ENCODE measurements at places on chromosomes 4 and X.

GRCh38 chr4:40247350-40247749 lies 50.5 kb downstream of the RHOH start:
- DNase-seq, result no peak

DNA sequence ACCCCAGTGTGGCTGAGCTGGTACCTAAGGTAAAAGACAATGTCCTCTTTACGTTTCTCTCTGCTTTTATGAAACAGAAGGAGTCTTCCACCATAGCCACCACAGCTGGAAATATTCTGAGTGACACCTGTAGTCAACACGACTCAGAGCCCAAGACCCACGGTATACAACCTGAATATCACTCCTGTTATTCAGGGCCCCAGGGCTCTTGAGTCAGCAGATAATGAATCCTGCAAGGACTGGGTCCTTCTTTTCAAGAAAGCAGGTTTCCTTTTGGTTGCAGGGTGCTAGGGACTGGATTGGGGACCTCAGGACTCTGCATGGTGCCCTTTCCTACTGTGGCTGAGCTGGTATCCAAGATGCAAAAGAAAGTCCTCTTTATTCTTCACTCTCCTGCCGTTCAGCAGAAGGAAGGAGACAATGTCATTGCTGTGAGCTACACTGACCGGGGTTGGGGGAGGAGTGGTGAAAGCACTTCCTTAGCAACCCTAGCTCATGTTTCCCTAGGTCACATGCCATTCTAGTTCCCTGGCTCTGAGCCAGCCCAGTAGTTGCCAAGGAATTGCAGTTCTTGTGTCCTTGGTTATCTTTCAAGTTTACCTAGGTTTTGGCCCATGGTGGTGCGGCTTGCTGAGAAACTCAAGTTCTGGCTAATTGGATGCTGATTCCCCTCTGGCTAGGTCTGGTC lies 23.7 kb upstream of the UNC5C start:
- no peak for DNase-seq

DNA sequence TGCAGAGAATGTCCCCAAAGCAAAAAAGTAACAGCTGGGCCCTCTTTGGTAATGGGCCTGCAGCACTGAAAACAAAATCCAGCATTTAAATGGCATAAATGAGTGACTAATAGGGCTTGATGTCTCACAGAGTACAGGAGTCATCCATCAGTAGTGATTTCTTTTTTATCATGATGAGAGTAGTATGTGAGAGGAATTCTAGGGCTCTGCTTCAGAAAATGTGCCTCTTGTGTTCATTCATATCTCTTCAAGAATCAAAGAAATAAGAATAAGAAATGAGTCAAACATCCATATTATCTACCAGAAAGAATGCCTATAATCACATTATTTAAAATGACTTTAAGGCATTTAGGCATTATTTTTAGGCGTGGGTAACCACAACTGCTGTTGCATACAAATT lies 792.9 kb upstream of the HTR2C start:
- DNase-seq, result no peak

DNA sequence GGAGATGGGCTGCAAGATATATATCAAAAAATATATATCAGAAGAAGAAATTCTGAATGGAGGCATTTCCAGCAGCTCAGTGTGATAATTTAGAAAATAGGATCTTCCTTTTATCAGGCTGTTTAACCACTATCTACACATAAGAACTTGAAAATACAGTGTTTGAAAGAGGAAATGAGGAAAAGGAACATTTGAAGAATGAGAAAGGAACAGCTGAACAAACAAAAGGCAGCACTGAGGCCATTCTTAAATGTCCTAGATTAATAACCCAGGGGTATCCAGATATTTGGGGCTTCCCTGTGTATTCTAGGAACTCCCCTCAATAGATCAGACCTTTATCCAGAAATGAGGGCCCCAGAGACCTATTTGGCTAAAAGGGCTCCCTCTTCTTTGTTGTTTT lies 4.1 kb downstream of the SLC39A8 start:
- DNase-seq, result no peak

DNA sequence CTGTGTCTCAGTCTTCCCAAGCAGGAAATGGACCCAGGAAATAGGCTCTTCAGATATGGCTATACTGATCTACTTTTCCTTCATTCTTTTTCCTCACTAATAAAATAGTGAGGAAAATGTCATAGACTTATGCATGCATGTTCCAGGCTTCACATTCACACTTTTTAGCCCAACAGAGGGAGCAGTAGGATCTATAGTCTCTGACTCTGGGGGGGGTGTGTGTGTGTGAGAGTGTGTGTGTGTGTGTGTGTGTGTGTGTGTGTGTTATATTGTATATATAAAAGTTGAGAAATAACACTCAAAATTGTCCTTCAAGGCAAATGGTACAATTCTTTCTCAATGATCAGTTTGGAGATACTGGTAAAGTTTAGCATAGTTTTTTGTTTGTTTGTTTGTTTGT lies 297.2 kb upstream of the GALNT7 start:
- no peak for DNase-seq

- no peak for DNase-seq
Measured at GRCh38 chrX:14235004-14235403, 205.3 kb upstream of the GEMIN8 start.

DNA sequence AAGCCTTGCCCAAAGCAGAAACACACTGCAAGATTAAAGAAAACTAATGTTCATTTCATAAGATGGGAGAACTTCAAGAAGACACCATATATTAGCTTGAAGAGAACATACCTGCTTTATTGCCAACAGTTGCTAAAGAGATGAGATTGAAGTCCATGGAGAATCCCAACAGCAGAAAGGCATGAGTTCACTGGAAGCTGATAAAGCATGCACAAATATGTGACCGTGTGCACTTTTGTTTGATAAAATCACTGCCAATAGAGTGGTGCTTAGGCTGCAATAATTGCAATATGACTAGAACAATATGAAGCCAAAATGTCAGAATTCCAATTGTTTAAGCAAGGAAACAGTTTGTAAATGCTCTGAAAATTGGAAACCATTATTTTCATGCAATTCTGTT lies 125.9 kb upstream of the PPARGC1A start:
- no peak for DNase-seq

- DNase-seq, result peak; percentile 94
Measured at GRCh38 chr4:146522098-146522868, 543 bp upstream of the SLC10A7 start.

- peak; percentile 60 for DNase-seq
Measured at GRCh38 chr4:26410385-26411293, 79.6 kb downstream of the CCKAR start.

GRCh38 chrX:42384956-42385355 lies 393.0 kb downstream of the PPP1R2C start:
- DNase-seq, result no peak

DNA sequence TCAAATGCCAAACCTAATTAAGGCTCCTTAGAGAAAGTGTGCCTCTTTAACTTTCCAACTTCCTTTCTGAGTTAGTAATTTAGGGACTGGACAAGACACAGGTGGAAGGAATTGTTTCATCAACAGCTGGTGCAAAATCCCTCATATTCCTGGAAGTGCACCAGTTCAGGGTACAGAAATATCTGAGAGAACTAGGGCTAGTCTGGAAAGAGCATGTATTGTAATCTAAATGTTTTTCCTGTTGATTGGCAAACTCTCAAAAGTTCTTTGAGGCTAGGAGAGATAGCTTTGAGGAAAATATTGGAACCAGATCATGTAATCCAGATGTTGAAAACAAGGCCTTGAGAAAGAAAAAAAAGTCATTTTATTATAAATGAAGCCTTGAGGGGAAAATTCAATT lies 98.1 kb upstream of the C1GALT1C1 start:
- no peak for DNase-seq

GRCh38 chr4:158282252-158282651 lies 72.0 kb downstream of the TMEM144 start:
- no peak for DNase-seq

DNA sequence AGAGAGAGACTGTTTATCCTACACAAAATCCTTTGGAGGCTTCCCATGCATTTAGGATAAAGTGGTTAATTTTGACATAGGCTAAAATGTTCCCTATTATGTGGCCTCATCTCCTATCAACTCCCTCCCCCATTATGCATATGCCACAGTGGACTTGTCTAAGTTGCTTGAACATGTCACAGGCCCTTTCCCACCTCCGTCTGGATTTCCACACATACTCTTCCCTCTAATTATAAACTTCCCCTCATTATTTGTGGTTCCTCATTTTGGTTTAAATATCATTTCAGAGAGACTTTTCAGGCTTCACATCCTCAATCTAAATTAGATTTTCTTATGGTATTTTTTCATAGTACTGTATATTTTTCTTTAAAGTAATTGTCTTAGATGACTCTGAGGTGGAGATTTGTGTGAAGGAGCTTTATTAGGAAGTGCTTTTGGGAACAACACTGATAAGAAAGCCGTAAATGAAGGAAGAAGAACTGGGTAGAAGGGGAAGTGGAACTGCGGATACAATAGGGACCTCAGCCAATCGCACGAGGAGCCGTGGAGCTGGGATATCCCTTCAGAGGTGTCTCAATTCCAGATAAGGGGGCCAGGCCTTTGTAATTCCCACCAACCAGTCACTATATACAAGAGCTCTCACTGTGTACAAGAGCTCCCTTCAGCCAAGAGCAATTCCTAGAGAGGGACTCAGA lies 7.9 kb downstream of the C4orf17 start:
- DNase-seq, result no peak

- DNase-seq, result no peak
Measured at GRCh38 chr4:42326040-42326439, 71.2 kb upstream of the SHISA3 start.

- peak; percentile 48 for DNase-seq
Measured at GRCh38 chr4:150242820-150243458, 164.7 kb downstream of the DCLK2 start.

- DNase-seq, result no peak
Measured at GRCh38 chr4:15868111-15868510, 70.4 kb downstream of the FGFBP1 start.

GRCh38 chrX:132776486-132777210 lies 181.8 kb downstream of the HS6ST2 start:
- DNase-seq, result no peak

DNA sequence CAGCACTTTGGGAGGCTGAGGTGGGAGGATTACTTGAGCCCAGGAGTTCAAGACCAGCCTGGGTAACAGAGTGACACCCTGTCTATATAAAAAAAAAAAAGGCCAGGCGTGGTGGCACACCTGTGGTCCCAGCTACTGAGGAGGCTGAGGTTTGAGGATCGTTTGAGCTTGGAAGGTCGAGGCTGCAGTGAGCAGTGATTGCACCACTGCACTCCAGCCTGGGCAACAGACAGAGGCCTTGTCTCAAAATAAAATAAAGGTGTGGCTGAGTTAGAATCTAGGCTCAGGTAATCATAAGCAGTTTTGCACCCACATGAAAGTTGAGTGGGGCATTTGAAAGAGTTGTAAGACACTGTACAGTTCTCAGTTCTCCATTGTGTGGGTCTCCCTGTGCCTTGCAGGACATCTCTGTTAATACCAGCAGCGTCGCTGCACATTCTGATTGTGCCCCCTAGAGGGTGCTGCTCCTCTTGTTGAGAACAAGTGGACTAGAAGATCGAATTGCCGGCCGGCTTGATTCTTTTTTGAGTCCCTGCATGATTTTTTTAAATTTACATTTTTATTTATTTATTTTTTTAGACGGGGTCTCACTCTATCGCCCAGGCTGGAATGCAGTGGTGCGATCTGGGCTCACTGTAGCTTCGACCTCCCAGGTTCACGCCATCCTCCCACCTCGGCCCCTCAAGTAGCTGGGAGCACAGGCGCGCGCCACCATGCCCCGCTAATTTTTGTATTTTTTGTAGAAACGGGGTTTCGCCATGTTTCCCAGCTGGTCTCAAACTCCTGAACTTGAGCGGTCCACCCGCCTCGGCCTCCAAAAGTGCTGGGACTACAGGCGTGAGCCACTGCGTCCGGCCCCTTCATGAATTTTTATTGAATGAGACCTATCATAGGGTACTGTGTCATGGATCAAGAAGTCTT lies 73.6 kb upstream of the RBMX start:
- peak; percentile 41 for DNase-seq

DNA sequence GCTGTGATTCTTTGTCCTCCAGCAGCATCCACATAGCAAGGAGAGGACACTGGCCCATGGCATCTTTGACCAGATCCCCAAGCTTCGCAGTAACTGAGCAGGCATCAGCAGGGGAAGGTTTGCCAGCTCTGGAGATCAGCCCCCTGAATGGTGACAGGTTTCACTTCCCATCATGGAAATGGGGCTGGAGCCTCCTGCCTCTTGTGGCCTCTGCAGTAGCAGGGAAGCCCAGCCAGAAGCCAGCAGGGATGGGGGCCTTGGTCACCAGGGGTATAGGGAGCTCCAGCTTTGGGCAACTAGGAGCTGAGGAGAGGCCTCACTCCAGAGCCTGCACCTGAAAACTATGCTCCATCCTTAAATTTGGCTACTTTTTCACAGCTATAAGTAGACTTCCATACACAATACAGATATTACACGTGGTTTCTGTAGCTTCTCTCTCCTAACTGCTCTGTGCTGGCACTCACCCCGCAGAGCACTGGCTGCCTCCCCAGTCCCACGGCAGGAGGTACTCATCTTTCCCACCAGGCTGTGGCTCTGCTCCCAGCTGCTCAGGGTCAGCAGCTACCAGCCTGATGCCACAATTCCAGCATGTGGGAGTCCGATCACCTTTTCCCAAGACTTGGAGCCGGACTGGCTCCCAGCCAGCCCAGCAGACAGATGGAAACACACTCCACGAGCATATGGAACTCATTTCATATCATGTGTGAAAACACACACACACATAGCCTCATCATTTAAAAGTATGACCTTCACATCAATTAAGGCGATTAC lies 2.8 kb downstream of the TMEM271 start:
- DNase-seq, result peak; percentile 75

DNA sequence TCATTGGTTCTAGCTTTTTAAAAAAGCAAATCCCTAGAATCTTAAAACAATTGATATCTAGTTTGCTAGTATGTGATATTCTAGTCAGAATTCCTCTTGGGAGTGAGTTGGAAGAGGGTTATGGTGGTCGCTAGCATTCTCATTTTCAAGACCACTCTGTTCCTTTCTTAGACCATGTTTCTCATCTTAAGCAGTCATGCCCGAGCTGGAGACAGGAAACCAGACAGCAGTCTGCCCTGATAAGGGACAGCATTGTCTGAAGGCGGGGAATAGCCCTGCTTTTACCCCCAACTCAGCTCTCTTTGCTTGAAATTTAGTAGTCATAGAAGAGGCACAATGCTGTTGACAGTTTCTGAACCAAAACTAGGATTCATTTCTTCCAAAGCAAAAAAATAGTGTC lies 5.2 kb downstream of the KLF3 start:
- DNase-seq, result no peak
